Stimulated activated CD8-positive, alpha-beta memory T cell treated with anti-CD3 and anti-CD28 coated beads, Interleukin-7, amount 100 ng/mL, for 1 hour (primary cell): ENCODE measurements at places on chromosomes 12 and 14.

GRCh38 chr14:84922370-84922769 lies 607.6 kb upstream of the FLRT2 start:
- DNase-seq, result no peak

- no peak for DNase-seq
These were observed 29.8 kb upstream of the CDKN3 start for GRCh38 chr14:54366736-54367735.

DNA sequence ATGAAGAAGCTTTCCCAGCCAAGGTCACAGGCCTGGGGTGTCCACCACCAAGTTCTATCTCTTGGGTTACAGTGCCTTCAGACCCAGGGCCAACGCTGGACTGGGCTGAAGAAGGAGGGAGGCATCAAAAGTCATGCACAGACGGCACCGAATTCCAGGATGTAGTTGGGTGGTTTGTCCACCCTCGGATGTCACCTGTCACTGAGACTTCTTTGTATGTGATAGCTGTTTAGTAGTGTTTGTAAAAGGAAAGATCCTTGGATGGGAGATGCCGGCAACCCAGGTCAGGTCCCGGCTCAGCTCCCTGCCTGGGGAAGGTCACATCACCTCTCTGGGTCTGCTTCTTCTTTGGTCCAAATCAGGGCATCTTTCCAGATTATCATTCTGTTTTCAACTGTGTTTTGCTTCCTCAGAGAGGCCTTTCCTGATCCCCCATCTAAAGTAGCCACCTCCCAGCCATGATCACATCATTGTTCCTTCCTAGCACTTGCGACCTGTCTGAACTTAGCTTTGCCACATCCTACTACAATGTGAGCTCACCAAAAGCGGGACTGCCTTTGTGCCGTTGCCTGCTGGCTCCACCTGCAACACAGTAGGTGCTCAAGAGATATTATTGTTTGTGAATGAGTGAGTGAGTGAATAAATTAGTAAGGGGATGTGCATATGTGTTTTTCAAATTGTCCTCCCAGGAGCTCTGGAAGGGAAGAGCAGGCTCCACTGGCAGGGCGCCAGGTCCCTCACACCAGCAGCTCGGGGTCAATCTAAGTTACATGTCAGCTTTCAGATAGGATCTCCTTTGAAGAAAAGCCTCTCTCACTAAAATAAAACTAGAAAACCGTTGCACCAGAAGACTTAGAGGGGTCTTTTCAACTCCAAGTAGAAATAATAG lies 2.1 kb downstream of the TSPAN11 start:
- no peak for DNase-seq

DNA sequence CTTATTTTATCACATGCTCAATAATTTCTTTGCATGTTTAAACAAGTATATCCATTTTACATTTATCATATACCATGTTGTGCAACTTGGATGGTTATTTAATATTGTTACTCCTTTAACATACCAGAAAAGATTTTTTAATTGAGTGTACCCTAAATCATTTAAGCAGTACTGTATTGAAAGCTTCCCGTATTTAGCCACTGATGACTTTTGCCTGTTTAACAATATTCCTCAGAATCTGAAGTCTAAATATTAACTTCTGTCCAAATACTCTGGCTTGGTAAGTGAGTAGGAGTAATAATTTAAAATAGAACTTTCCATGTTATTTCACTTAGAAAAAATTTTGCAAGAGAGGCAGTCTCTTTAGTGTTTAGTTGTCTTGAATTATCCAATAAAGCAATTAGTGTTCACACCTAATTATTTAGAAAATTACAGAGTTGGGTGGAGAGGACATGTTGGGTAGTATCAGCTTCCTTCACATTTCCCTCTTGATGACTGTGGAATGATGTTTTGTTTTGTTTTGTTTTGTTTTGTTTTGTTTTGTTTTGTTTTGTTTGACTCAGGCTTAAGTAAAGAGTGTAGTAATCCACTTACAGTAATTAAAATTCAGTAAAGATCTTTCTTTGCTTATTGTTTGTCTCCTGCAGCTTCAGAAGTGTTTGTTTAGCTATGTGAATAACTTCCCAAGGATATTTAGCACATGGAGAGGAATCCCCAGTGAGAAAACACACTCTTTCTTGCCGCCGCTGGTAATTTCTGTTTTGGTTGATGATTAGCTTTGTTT lies 59.5 kb downstream of the DAAM1 start:
- no peak for DNase-seq

DNA sequence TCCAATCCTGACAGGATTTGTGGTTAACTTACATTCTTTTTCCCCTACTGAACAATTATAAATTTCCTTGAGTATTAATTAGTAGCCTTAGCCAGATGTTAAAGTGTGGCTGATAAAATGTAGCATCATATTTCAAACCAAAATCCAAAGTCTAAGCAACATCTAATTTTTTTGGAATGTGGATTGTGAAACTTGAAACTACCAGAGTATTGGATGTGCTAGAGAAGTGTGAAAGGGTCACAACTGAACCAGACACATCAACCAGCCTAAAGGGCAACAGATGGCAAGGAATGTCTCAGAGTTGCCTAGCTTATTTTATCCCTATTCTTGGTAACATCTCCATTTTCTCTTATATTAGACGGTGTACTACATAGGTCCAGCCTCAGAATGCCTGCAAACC lies 153.1 kb upstream of the DCN start:
- no peak for DNase-seq

- no peak for DNase-seq
These were observed 47.8 kb upstream of the PDE3A start for GRCh38 chr12:20320552-20320951.

DNA sequence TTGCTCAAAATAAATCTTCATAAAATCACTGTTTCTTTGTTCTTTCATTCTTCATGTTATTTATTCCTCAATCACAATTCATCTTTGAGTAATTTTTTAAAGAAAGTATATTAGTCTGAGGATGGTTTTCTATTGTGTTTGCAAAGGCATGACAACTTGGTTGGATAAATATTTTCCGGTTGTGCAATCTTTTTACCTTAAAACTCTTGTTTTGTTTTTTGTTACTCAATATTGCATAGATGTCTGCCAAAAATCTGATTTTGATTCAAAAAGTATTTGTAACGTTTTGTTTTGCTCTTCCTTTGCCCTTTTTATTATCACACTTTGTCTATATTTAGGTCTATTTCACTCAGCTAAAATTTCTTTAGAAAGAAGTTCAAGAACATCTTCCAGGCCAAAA lies 86.2 kb upstream of the SYT1 start:
- no peak for DNase-seq

GRCh38 chr12:21292111-21292510 lies 42.6 kb downstream of the SLCO1A2 start:
- DNase-seq, result no peak

- DNase-seq, result no peak
These were observed 61.0 kb upstream of the PPFIA2 start for GRCh38 chr12:81819991-81820633.

DNA sequence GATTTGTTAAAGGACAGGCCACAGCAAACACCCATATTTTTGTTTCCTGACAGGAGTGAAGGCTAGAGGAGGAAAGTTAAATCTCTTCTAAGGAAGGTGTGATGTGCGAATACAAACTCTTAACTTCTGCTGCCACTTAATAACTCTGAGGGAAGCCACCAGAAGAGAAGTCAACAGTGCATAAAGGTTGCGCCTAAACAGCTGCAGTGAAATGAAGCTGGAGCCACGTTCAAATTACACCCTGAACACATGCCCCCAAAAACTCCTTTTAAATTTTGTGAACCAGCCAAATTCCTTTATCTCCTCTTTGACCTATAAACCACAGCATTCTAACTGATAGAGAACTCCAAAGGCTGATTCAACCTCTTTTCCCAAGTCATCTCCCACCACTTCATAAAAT lies 22.4 kb downstream of the DENND5B start:
- DNase-seq, result no peak

DNA sequence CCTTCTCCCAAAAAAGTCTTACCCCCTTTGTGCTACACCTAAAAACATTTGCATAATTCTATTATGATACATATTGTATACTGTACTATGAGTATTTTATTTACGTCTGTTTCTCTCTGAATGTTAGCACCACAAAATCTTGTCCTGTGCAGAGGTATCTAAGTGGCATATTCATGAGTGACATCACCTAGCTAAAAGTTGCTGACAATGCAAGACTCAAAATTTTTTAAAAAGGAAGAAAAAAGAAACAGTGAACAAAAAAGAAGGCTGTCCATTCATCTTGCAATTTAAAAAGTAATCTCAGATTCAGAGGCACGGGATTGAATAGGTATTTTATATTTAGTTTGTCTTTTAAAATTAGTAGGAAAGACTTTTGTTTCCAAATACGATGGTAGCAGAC lies 69.4 kb downstream of the KITLG start:
- no peak for DNase-seq

- peak; percentile 2 for DNase-seq
These were observed 169.0 kb upstream of the EEA1 start for GRCh38 chr12:93098077-93098476.

DNA sequence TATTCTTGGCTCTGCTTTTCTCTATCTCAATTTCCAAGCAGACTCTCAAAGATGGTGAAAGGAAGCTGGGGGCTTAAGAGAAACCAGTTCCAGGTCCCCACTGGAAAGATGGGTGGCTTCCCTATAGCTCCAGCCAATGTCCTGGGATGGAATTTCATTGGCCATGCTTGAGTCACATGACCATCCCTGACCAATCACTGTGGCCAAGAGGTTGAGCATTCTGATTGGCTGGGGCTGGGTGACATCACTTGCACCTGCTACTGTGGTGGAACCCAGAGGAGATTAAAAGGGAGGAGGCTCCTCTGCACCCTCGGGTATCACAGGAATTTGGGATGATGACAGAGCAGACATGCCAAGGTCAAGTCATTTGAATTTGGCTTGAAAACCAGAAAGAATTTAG lies 436.5 kb downstream of the TMEM132D start:
- DNase-seq, result no peak

DNA sequence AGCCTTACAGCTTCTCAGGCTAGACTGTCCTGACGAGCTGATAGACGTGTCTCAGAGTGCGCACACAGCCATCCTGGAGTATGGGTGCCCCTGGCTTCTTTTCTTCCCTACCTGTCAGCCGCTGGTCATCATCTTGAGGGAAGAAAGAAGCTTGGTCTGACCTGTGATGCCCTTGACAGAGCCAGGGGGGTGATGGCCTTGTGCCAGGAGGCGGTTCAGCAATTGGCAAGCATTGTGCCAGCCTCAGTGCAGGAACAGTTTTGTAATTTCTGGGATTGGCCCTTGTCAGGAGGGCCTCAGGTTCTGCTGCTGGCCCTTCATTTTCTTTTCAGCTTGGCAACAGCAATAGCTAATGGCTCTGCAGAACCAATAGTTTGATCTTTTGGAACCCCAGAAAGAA lies 80.1 kb downstream of the ADCK1 start:
- DNase-seq, result no peak

DNA sequence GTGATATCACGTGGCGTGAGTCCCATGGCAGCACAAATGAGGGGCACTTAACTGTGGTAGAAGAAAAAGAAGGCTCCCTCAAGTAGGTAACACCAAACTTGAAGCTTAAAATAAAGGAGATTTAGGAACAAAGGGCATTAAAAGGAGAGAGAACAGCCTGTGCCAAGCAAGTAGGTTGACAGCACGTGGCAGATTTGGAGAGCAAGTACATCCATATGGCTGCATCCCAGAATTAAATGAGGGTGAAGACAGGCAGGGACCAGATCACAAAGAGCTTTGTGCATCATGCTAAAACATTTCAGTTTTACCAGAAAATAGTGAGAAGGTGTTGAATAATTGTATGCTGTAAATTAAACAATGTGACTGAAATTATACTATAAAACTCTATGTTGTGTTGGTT lies 32.8 kb downstream of the KCNMB4 start:
- DNase-seq, result no peak

DNA sequence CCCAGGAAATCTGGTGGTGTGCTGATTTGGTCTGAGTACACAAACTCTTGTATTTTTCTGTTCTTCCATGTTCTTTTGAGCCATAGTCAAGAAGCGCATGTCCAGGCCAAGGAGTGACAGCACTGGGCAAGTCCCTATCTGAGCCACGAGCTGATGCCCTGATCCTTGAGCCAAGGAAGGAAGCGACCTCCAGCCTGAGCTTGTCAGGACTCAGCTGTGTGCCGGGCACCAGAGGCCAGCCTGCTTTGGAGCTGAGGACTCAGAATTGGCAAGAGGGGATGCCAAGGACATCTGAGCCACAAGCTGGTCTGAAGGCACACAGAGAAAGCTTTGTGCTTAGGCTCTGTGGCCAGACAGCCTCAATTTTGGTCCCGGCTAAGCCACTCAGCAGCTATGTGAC lies 52.6 kb downstream of the GALNT16 start:
- DNase-seq, result no peak

DNA sequence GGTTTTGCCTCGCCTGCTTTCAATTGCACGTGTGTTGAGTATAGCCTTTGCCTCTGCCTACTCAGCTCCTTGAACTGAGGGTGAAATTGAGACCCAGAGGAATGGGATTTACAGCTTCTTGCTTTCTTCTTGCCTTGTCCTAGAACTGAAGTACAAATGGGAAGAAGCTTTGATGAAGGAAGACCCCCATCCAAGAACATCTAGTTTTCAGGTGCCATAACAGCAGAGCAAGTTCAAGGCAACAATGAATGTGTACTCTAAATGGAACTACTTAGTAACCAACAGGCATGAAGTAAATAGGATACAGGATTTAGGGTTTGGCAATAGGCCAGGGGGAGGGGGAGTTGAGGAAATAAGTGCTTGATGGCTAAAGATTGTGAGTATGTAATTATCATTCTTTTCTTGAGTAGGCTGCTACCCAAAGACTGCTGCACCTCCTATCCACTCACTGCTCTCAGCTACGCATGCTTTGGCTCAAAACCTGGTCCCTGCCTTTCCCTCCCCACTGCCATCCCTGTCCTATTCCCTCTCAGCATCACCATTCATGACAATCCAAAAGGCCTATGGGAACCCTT lies 2.1 kb downstream of the GPX2 start:
- DNase-seq, result no peak

GRCh38 chr14:51603495-51603894 lies 48.2 kb upstream of the FRMD6 start:
- DNase-seq, result no peak

DNA sequence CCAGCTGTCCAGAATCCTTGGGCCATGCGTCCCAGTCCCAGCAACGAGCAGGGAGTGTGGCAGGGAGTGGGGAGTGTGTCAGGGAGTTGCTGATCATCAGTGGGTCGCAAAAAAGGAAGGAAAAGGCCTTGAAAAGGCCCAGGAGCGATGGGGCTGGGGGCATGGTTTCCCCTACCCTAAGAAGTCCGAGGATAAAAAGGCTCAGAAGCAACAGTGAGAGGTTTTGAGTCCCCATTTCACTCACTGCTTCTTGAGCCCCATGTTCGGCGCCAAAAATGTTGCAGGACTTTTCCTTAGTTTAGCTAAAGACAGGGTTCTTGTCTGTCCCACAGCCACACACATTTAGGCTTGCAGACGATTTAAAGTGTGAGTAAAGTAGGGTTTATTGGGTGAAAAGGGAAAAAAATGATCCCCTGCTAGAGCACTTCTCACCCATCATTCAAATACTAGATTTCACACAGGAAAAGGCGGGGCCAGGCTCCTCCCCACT lies 189.5 kb downstream of the KCNC2 start:
- DNase-seq, result no peak

DNA sequence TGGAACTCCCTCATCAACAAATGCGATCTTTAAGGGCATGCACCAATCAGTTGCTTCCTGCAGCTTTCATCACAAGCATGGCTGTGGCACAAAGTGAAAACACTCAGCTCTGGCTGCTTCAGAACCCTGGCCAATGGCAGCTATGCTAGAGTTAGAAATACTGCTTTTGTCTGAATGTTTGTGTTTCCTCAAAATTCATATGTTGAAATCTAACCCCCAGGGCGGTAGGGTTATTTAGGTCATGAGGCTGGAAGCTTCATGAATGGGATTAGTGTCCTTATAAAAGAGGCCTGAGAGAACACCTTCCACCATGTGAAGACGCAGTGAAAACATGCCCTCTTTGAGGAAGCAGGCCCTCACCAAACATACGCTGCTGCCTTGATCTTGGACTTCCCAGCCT lies 453.9 kb downstream of the SNAPC1 start:
- DNase-seq, result no peak
